IMR-90 (cell line): ENCODE measurements at places on chromosomes 3 and 15. TPM values are rescaled to one million over a fixed set of nuclear protein-coding genes. Genes with fewer than 3 reads are reported as not detected.

The NTRK3 gene
- under 0.01 TPM in 2 replicates for total RNA-seq

The CPLX3 gene
- not detected in 2 replicates for total RNA-seq

The DUOXA2 gene
- total RNA-seq = not detected in 2 replicates

The MYO5C gene
- under 0.01 TPM in 2 replicates for total RNA-seq

The P2RY12 gene
- total RNA-seq = not detected in 2 replicates

The PPP1R2 gene
- total RNA-seq = 36.0 and 55.3 TPM in 2 replicates

The GOLGA6D gene
- total RNA-seq = not detected in 2 replicates

The MAP6D1 gene
- 1.9 and 2.7 TPM in 2 replicates for total RNA-seq

The FSIP1 gene
- 0.18 and 0.56 TPM in 2 replicates for total RNA-seq

The CYP1A2 gene
- total RNA-seq = not detected in 2 replicates

The ARL8B gene
- 47.0 and 62.5 TPM in 2 replicates for total RNA-seq

The TMCO5A gene
- total RNA-seq = not detected in 2 replicates

DNA sequence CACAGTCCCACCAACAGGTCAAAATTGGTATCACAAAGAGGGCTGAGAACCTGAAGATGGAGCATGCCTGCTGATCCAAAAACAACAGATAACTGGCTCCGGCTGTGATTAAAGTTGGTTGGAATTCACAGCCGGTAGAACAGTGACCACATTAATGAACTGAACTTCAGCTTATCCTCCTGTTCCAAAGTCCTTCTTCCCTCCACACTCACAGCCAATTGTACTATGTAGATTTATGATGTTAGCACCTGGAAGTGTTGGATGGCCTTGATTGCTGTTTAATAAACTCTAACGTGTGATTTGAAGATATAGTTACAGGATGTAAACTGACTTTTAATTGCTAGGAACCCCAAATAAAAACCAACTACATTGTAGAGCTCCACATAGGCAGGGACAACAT lies 367.3 kb upstream of the FRG2C start:
- no peak for DNase-seq

DNA sequence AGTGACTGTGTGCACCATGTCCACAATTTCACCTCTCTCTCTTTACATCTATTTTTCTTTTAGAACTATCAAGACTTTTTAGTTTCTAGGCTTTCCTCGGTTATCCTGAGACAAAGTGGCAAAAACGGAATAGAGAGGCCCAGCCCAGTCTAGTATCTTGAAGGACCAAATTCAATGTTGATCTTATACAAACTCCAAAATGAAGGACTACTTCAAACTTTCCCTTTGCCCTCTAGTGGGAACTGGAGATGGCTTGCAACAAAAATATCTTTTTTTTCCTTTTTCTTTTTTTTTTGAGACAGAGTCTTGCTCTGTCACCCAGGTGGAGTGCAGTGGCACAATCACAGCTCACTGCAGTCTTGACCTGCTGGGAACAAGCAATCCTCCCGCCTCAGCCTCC lies 338.5 kb upstream of the UMPS start:
- no peak for DNase-seq

DNA sequence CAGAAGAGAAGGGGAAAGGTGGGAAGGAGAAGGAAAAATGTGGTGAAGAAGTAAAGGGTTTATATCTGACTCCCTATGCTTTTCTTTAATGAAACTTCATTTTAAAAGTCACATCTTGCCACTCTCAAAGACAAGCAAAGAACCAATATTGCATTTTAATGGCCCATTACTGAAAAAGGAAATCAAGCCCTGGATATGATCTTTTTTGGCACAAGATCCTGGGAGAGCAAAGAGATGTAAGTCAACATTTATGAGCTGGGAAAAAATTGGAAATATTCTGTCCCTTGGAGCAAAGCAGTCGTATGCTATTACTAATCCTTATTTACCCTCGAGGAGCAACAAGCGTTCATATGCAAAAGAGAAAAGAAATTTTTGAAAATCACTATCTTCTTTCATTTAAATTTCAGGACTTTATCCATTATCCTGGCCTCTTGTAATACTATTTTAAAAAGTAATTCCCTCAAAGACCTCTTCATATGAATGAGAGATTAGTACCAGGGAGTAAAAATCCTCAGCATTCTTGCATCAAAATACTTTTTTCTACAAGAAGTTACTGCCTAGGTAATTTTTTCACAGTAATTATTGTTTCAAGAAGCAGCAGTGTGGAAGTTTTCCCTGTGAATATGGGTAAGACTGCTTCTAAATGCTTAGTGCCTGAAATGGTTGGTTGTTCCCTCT lies 435.3 kb upstream of the PDZRN3 start:
- DNase-seq = no peak

- no peak for DNase-seq
Observed at GRCh38 chr3:33041909-33042308, 55.0 kb downstream of the GLB1 start.

DNA sequence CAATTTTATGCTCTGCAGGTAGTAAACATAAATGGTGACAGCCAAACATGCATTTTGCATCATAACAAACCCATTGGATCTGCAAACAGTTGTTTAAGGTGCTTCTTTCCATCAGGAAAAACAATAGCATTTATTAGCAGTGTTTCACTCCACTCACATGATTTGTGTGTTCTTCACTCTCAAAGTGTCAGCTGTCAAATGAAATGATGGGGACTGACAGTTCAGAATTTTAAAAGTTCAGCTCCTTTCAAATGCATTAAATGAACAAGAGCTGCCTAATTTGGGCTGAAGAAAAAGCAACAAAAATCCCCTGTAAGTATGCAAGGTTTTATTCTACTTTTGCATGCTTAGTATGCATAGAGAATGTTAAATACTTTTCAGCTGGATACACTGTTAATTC lies 145.2 kb upstream of the CDIN1 start:
- DNase-seq = no peak

- no peak for DNase-seq
Observed at GRCh38 chr15:55588815-55589115, 620 bp upstream of the PYGO1 start.

DNA sequence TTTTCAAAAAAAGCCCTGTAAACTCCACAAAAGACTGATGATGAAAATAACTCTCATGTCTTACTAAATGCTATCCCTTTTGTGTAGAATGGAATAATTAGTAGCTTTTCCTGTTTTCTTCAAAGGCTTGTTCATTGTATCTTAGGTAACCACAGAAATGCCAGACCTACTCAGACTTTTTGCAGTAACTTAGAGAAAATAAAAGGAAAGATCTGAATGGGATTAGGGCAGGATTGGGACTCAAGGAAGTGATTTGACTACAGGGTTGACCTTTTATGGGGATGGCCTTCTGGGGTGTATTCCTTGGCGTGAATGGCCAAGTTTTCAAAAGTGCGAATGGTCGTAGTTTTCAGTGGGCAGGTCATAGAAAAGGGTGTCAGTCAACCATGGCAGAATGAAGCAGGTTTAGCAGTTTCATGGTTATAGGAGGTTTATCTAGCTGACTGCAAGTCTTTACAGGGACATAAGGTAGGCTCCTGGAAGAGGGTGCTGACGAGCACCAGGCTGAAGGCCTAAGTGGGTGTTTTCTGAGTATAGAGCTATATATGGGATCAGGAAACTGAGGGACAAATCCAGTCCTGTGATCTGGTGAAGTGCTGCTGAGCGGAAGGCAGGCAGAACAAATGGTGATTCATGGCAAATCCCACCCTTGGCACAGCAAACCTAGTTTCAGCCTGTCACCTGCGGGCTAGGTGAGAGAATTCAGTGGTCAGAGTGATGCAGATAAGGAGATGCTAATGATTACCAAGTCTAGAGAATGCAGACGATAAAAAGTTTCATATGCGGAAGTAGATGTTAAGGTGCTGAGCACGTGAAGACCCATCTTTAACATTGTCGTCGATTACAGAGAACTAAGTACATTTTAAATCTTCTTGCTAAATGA lies 46.4 kb downstream of the IL1RAP start:
- no peak for DNase-seq

- DNase-seq = no peak
Observed at GRCh38 chr15:41116962-41117252, 827 bp upstream of the INO80 start.

DNA sequence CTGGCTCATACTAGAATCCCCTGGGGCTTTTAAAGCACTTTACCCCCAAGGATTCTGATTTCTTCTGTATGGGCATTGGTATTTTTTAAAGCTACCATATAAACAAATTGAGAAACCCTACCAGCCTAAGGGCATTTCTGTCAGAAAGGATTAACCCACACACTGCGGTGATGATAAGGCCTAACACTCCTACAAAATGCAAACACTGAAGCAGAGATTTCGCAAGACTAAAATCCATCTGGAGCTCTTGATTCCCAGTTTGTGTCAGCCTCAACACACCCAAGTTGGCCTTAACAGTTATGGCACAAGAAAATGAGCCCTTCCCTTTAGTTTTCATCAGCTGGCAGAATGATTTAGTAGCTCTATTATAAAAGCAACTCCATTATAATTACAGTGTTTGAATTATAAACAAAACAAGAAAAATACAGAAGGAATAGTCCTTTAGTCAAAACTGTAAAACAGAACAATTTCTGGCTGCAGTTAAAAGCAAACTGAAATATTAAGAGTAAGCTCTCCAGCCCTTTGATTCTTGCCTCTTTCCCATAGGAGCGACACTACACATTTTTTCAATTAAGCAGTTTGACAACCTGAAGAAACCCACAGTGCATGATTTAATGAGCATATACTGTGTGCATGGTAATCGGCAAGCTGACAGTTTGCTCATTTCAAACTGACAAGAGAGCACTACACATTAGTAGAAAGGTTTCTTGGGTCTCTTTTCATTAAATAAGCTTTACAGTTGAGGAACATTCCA lies 441.2 kb downstream of the FHIT start:
- no peak for DNase-seq

- no peak for DNase-seq
Observed at GRCh38 chr15:98387866-98388265, 260.5 kb upstream of the IGF1R start.

- peak; percentile 97 for DNase-seq
Observed at GRCh38 chr3:132543011-132543739, 53.9 kb upstream of the ACKR4 start.

- DNase-seq = no peak
Observed at GRCh38 chr3:15453501-15453900, 26.1 kb downstream of the EAF1 start.

- DNase-seq = no peak
Observed at GRCh38 chr3:133119176-133119575, 81.0 kb downstream of the TMEM108 start.

DNA sequence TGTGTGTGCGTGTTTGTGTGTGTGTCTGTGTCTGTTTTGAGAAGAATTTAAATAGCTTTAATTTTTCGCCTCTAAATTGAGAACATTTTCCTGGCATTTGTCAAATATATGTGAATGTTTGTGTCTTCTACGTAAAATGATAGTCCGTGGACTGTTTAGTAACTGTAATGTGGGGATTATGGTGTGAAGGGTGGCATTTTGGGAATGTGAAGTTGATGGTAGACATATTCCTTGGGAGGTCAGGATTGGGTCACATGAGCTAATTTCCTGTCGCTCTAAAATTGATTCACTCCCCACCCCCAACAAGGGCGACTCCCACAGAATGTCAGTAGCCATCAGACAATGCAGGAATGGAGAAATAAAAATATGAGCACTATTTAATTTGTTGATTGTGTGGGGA lies 107.3 kb downstream of the ITPR1 start:
- DNase-seq = no peak

- peak; percentile 13 for DNase-seq
Observed at GRCh38 chr3:72177075-72178050, 392.4 kb upstream of the PROK2 start.

- DNase-seq = no peak
Observed at GRCh38 chr3:84724877-84725276, 233.9 kb upstream of the CADM2 start.

DNA sequence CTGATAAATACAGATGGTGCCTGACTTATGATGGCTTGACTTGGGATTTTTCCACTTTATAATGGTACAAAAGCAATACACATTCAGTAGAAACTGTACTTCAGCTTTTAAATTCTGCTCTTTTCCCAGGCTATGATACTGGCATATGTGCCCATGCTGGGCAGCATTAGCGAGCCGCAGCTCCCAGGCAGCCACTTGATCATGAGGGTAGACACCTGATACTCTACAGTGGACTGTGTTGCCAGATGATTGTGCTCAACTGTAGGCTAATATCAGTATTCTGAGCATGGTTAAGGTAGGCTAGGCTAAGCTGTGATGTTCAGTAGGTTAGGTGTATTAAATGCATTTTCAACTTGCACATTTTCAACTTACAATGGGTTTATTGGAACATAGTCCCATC lies 17.7 kb upstream of the FEM1B start:
- no peak for DNase-seq

- DNase-seq = no peak
Observed at GRCh38 chr15:80459380-80459779, 55.2 kb downstream of the ARNT2 start.

DNA sequence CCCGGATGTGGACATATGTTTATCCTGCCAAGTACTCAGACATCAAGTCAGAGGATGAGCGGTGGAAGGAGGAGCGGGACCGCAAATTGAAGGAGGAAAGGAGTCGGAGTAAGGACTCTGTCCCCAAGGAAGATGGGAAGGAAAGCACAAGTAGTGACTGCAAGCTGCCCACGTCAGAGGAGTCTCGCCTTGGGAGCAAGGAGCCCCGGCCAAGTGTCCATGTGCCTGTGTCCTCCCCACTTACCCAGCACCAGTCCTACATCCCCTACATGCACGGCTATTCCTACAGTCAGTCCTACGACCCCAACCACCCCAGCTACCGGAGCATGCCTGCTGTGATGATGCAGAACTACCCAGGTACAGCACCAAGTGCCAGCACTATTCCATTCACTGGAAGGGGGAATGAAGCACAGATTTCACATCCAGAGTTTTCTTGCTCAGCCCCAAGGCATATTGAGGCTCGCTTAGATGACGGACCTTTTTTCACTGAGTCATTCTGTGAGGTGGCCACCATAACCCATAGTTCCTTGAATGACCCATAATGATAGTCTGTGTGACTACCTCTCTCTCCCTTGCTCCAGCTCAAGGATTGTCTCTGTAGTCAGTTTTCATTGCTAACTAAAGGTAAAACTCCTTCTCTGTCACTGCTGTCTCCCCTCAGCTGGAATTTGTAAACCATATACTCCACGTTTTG lies 97.1 kb downstream of the RBPMS2 start:
- no peak for DNase-seq

GRCh38 chr3:160545504-160545871 lies 19.9 kb downstream of the KPNA4 start:
- no peak for DNase-seq

DNA sequence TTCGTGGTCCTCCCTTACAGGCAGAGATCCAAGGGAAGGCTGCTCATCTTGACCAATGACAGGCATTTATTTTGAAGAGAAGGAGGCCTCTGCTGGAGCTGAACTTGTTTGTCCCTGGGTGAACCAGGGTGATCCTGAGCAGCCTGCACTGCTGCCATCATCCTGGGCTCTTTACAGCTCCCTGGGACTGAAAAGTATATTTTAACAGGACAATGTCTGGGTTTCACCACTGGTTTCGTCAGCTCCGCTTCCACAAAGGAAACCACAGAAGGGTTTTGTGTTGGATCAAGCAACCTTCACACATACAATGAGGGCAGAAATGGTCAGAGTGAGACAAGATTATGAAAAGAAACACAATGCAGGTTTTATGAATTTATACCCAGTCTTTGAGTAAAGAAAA lies 400.7 kb upstream of the TPM1 start:
- no peak for DNase-seq
